Cerebellar nuclear complex (tissue), 1 donor: ENCODE measurements at places on chromosomes 4 and X.

GRCh38 chr4:182929296-182929695 is 12.1 kb upstream of the DCTD start:
- no peak for DNase-seq

- no peak for DNase-seq
These were observed 167.4 kb upstream of the NAP1L5 start for GRCh38 chr4:88865046-88865445.

DNA sequence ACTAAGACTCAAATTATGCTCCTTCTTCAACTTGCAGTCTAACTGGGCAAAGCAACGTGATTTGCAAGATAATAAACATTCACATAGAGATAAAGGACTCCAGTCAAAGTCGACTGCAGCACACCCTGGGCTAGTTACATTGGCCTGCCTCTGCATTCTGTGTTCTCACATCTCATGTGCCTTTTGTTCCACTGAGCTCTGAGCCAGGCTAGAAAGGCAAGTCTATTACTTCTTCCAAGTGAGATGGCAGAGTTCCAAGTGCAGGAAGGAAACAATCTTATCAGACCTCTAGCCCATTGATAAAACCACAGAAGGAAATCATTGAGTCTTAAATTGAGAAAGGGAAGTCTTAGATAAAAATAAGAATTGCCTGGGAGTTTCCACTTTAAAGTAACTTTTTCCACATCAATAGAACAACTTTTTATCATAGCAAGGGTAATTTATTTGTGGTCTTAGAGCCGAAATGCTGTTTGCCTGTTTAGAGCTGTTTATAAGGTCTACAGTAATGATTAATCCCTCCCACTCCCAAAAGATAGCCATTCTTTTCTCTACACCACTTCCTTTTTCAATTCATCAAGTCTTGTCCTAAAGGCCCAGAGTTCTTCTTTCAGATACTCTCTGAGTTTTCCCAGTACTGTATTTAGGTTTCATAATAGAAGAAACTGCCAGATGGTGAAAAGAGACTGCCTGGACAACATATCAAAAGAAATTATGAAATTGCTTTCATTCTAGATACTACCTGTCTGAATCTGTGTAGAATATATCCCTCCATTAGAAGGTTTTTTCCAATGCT is 200.2 kb downstream of the GUCY2F start:
- DNase-seq: no peak

DNA sequence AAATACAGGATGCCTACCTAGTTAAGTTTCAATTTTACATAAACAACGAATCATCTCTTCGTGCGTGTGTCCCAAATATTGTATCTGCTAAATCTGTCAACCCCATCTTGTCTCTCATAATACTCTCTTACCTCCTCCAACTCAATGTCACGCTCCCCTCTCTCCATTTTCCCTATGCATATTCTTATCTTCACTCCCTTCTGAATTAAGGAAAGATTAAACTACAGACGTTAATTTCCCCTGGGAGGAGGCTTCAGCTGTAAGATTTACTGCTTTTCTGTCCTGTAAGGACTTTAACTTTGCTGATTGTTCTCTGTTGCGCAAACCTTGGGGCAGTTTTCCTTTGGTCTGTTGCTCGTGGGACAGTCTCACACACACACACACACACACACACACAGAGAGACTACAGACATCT is 455 bp upstream of the ABCB7 start:
- no peak for DNase-seq

DNA sequence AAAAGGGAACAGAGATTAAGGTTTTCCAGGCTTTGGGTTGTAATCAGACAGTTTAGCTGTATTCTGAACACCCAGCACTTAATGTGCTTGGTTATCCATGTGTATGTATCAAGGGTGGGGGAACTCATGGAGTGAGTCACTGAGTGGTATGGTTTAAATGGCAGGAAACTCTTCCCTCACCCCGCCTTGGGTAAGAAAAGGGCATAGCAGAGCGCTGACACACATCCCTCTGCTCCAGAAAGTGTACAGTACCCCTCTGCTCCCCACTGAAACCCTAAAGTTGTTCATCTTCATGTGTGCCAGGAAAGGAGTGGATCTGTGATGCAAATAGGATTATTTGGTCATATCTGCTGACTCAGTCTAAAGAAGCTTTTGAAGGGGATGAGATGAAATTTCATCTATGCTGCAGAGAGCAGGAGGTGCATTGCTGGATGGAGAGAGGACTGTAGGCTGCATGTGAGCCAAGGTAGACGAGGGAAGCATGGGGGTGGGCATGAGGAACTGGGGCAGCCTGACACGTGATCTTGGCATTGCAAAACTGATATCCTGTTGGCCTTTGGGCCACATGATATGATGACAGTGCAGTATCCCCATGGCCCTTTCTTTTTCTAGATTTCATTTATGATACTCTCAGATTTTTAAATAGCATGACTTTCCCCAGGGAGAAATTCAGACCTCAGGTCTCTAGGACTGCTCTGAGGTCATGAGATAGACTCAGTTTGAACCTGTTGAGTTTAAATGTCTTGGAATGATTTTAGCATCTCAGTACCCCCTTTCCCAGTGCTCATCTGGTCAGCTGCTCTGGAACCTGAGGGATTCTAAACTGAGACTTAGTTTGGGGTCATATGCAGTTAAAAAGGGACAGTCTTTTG is 84.8 kb downstream of the TMEM164 start:
- no peak for DNase-seq

DNA sequence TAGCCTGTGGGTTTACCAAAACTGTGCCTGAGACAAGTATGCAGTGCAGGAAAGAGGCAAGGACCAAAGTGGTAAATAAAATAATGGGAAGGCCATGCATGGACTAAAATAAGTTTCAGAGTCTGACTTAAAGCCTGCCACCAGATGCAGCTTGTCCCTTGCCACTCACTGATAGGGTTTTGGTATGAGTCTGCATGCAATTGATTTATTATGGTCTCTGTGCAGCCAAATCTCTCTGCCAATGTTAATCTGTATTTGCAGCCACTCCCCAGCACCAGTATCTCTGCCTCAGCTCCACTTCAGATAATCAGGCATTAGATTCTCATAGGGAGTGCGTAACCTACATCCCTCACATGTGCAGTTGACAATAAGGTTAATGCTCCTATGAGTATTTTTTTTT is 5.5 kb upstream of the FGF2 start:
- no peak for DNase-seq

DNA sequence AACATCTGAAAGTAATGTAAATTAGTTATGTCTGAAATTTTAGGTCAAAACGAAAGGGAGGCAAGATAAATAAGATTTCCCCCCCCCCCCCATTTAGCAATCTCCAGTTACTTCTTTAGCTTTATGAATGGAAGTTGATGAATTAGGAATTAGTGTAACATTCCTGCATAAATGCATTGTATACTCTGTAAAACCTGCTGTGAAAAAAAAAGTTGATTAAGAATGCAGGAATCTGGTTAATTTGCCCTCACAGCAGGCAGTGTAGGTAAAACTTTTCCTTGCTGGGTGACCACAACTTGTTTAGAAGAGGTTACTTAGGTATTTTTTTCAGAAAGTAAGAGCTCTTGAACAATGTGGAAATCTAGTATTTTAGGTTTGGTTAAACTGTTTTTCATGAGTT is 15.3 kb downstream of the LARP7 start:
- no peak for DNase-seq

DNA sequence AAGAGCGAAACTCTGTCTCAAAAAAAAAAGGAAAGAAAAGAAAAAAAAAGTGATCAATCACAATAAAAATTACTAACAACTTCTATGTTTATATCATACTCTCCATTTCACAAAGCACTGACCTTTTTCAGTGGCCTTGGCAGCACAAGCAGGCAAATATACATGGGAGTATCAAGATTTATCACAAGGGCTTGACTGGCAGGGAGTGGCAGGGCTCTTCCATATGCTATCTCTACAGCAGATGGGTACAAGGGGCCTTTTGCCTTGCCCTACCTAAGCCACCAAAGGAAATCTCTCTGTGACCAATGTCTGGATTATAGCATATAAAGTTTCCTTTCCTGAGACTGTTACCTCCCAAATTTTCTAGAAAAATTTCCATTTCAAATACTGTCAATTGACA is 24.4 kb downstream of the TSPAN5 start:
- no peak for DNase-seq

GRCh38 chr4:34732176-34732950 is 1512.0 kb downstream of the ARAP2 start:
- no peak for DNase-seq

GRCh38 chr4:126772662-126773061 is 860.1 kb upstream of the INTU start:
- no peak for DNase-seq

GRCh38 chrX:149073479-149073878 is 431.6 kb downstream of the IDS start:
- no peak for DNase-seq

DNA sequence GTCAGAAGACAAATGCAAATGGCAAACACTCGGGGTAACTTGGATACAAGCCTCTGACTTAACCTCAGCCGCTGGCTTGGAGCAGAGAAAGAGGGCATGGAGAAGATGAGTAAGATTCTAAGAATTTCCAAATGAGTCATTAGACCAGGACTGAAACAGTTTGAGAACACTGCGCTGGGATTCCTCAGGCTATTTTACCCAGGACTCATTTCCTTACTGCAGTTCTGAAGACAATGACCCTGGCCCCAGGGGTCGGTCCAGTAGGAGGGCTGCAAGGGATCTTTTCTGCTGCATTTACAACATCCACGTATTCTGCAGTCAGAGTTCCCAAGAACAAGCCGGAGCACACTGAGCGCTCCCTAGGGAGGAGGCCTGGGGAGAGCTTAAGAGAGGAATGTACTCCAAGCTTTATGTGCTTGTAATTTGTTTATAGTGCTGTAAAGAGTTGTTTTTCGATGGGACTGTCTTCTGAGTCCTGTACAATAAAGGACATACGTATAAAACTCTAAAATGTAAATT is 27.3 kb upstream of the SORBS2 start:
- no peak for DNase-seq

DNA sequence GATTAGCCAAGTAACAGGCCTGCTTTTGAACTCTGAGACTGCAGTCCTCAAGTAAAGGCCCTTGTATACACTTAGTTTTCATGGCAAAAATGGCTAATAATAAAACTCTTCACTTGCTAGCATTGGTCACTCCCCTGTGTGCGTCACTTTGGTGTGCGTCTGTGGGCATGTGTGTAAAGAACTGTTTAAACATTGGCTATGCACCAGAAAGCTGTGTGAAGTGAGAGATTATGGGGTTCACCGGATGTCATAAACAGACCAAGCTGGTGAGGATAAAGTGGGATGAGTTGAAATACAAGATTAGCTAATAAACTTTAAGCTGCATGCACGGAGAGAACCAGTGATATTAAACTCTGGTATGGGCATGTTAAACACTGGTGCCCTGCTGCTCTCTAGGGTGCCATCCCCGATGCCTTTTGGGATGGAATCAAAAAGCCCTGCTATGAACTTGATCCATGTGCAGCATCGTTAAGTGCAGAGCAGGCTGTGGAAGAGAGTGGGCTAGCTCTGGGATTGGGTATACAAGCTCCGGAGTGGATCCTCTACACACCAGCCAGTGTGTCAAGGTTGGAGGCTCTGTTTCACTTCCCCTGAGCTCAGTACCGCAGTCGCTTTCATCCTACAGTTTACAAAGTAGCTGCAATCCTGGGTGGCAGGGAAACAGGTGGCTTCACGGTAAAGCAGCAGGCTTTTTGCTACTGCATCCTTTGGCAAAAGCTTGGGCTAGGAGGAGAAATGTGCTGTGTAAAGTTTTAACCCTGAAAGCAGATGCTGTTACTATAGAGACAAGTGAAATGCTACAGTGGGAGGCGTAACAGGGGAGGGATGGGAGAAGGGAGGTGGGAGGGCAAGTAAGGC is 108.3 kb upstream of the SLC4A4 start:
- no peak for DNase-seq

DNA sequence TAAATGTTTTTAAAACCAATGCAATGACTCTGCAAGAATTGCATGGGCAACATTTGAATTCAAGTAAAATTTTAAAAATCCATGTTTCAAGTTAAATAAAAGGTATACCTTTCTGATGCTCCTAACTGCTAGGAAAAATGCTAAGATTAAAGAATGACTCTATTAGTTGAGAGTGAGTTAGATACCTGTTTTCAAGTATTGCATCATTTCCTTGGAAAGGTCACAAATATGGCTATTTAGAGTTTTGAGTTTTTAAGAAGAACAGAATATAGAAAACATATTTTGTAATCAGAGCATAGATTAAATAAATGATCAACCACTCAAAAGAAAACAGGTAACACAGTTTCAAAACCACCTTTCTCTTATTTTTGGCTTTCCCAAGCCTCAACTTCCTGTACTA is 18.3 kb upstream of the NPY2R start:
- DNase-seq: no peak

DNA sequence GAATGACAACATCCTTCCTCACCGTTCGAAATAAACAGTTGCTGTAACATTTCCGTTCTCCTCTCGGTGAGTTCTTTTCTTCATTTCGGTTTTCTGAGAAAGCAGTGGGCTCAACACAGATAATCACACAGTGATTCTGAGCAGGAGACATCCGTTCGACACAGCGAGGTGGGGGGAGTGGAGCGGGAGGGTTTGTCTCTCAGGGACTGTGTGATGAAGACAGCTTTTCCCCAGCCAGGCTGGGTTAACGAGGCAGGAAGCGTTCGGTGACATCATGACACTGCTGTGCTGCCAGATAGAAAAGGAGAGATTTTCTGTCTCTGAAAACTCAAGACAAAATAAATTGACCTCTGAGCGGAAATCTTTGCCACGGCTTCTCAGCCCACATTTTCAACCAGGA is 119.3 kb downstream of the CRLF2 start:
- no peak for DNase-seq

DNA sequence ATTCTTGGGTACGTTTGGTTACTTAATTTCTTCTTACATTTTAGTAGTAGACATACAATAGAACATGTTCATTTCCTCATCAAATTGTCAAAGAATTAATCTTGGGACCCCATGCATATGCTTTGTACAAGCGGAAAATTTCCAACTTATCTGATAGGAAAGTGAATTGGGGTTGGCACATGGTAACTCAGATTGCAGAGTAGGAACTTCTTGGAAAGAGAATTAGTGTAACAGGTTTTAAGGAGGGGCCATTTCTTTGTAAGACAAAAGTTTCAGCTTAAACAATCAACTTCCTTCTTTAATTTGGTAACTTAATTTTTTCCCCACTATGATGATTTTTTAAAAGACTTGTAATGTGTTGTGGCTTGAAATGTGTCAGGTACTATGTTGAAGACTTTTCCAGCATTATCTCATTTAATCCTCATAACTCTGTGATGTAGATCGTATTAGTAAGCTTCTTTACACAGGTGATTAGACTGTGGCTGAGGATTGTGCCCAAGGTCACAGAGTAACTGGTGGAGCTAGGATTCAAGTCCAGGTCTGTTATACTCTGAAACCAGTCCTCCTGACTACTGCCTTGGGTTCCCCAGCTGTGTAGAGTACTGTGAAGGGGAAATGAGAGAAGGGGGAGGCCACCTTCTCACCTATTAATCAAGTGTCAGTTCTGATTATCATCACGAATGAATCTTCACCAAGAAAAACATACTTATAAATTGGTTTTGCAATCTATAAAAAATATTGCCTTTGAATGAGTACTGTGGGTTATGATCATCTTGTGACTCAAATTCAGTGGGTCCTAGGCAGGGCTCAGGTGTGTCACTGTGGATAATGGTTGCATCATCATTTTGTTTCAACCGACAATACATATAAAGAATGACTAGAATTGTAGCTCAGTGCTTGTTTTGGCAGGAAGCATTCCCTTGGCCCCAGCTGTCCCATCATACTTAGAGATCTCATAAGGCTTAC is 4.3 kb downstream of the GK start:
- DNase-seq: no peak

- no peak for DNase-seq
These were observed 15.0 kb upstream of the MTNR1A start for GRCh38 chr4:186570193-186570996.
